Activated CD4-positive, CD25-positive, alpha-beta regulatory T cell treated with anti-CD3 and anti-CD28 coated beads, Interleukin-2, amount 50 U/mL, for 16 hours (primary cell): ENCODE measurements at places on chromosomes 2 and 18.

DNA sequence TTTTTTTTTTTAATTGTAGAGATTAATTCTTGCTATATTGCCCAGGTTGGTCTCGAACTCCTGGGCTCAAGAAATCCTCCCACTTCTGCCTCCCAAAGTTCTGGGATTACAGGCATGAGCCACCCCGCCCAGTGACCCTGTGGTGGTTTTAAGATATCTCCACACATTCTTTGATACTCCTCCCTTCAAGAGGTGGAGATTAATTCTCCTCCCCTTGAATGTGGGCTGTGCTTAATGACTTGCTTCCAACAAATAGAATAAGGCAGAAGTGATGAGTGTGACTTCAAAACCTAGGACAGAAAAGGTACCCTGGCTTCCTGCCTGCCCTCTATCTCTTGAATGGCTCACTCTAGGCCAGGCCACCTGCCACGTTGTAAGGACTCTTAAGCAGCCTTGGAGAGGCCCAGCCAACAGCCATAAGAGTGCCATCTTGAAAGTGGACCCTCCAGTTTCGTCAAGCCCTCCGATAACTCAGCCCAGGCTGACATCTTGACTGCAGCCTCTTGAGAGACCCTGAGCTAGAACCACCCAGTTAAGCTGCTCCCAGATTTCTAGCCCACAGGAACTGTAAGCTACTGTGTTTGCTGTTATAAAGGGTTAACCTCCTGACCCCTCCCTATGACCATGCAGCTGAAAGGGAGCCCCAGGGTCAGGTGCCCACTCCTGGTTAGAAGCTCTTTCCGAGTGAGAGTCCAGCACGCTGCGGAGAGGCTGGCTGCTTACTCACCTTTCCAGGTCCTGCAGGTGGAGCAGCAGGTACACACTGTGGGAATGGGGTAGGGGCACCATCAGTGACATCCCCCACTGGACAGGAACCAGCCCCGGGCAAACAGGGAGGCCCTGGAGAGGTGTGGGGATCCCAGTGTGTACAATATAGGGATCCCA is 27.6 kb downstream of the MRPL35 start:
- no peak for DNase-seq

GRCh38 chr18:65990174-65990690 is 239.4 kb downstream of the CDH7 start:
- DNase-seq, result no peak

GRCh38 chr2:97747285-97747684 is 33.9 kb downstream of the ZAP70 start:
- no peak for DNase-seq

GRCh38 chr2:153145470-153145978 is 333.0 kb downstream of the RPRM start:
- no peak for DNase-seq

DNA sequence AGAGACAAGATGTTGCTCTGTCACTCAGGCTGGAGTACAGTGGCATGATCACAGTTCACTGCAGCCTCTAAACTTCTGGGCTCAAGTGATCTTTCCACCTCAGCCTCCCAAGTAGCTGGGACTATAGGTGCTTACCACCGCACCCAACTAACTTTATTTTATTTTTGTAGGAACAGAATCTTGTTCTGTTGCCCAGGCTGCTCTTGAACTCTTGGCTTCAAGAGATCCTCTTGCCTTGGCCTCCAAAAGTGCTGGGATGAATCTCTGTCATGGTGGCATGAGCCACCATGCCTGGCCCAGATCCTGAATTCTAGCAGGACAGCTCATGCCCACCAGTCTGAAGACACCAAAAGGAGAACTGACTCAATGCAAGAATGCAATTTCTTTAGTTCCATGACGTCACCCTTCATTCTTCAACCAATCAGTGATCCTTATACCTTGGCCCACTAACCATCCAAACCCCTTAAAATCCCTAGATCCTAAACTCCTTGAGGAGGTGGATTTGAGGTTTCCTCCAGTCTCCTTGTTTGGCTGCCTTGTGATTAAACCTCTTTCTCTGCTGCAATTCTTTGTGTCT is 25.6 kb upstream of the CXXC1 start:
- no peak for DNase-seq
